PC-9 (cell line): ENCODE measurements at places on chromosomes 5 and 9. TPM values are rescaled to one million over a fixed set of nuclear protein-coding genes. Genes with fewer than 3 reads are reported as not detected.
A peak's percentile ranks its signal among the peaks of the same experiment; 100 is the strongest.

DNA sequence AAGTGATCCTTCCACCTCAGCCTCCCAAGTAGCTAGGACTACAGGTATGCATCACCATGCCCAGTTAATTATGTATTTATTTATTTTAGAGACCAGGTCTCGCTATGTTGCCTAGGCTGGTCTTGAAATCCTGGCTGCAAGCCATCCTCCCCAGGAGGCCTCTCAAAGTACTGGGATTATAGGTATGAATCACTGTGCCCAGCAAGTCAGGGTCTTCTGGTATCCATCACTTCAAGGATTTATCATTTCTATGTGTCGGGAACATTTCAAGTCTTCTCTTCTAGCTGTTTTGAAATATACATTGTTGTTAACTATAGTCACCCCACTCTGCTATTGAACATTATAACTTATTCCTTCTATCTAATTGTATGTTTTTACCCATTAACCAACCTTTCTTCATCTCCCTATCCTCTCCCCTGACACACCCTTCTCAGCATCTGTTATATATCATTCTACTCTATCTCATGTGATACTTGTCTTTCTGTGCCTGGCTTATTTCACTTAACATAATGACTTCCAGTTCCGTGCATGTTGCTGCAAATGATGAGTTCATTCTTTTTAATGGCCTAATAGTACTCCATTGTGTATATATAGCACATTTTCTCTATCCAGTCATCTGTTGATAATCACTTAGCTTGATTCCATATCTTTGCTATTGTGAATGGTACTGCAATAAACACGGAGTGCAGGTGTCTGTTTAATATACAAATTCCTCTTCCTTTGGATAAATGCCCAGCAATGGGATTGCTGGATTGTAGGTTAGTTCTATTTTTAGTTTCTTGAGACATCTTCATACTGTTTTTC is 26.4 kb downstream of the UTP15 start:
- H3K4me1 ChIP-seq = peaks cover 17% of the 10 kb centered on the region
- peak; percentile 73 for DNase-seq
- H3K4me3 ChIP-seq = no peak overlapping the region
- H3K27ac ChIP-seq = no peak overlapping the region
- no peaks in the 10 kb centered on the region for H3K27me3 ChIP-seq
- H3K36me3 ChIP-seq = no peaks in the 10 kb centered on the region

GRCh38 chr5:128487041-128487440 is 51.0 kb downstream of the FBN2 start:
- H3K27ac ChIP-seq = no peak overlapping the region
- H3K4me3 ChIP-seq = no peak overlapping the region
- DNase-seq = no peak

DNA sequence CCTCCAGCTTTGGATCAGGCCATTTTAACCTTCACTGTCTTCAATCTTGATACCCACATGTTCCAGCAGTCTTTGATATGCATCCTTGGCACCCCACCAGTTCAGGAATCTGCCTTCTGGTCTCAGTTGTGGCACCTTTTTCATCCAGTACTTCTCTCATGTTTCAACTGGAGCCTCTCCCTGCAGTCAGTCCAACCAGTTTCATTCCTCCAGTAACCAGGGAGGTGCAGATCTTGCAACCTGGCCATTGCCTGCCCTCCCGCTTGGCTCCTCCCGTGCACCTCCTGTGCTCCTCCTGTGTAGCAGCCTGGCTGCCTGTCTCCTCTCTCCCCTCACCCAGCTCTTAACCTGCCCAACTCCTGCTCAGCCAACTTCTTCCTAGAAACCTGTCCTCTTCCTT is 20.2 kb downstream of the FUBP3 start:
- no peak overlapping the region for H3K4me3 ChIP-seq
- no peak overlapping the region for H3K27ac ChIP-seq
- DNase-seq = no peak
- no peaks in the 10 kb centered on the region for H3K4me1 ChIP-seq

GRCh38 chr9:13857521-13857920 is 456.4 kb downstream of the NFIB start:
- no peaks in the 10 kb centered on the region for H3K4me1 ChIP-seq
- no peak for DNase-seq
- H3K4me3 ChIP-seq = no peak overlapping the region
- no peaks in the 10 kb centered on the region for H3K27me3 ChIP-seq

DNA sequence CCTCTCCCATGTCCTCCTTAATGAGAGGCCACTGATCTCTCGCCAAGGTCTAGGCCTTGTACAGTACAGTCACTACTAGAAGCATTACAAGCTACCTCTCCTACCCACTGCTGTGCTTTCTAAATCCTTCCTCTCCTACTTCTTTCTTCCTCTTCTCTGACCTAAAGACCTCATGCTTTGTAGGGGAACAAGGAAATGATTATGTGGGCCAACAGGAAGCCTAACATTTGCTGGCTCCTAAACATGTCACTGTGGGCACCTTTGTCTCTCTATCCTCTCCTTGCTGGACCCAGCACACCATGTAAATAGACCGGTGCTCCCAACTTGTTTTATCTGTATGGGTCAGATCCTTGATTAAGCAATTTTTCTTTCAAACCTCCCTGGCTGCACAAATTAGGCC is 16.7 kb downstream of the SLC28A3 start:
- DNase-seq = no peak
- H3K36me3 ChIP-seq = no peaks in the 10 kb centered on the region
- no peak overlapping the region for H3K27ac ChIP-seq
- no peaks in the 10 kb centered on the region for H3K27me3 ChIP-seq

DNA sequence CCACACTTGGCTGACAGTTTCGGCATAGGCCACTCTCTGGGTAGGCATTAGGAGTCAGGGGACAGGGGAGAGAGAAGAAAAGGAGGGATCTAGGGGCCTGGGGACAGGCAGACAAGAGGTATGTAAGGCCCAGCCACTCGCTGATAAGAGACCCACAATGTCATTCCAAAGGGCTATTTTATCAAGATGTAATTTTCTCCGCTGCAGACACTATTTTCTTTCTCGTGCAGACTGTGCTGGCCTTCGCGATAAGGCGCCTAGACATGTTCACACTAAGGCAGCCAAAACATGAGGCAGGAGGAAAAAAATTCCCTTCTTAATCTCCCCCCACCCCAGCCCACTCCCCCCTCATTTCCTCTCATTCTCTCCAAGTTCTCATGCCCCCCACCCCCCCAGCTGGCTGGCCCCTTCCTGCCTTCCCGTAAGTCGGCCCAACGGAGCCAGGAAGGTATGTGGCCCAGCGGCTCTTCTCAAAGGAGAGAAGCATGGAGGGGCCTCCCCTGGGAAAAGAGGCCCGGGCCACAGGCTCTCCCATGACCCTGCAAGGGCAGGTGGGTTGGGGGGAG is 44.9 kb upstream of the SYNPO start:
- H3K27me3 ChIP-seq = 0 out of 2 replicates have a peak, but pooled peaks cover 2% of the 10 kb centered on the region
- no peaks in the 10 kb centered on the region for H3K4me1 ChIP-seq
- H3K4me3 ChIP-seq = no peak overlapping the region
- no peak overlapping the region for H3K27ac ChIP-seq
- DNase-seq = no peak

DNA sequence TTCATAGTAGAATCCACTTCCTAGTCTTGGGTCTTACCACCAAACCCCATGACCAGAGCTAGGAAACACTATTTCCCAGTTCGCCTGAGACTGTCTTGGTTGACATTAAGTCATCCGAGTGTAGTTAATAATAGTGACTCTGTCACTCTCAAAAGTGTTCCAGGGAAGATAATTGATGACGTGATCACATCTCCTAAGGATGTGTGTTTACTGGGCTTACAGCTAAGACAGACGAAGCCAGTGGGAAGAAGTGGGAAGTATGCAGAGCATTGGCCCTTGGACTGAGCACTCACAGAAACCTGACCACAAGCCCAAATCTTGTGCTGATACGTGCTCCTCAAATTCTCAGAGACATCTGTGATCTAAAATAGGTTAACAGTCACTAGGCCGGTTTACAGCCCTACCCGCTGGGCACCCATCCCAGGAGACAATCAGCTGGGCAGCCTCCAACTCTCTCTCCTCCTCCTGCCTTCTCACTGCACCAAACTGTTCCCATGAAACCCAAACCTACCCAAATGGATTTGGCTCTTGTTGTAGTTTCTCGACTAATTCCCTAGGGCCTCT is 316.6 kb downstream of the TLE1 start:
- no peak for DNase-seq
- no peaks in the 10 kb centered on the region for H3K4me1 ChIP-seq
- no peak overlapping the region for H3K4me3 ChIP-seq
- no peaks in the 10 kb centered on the region for H3K36me3 ChIP-seq
- no peaks in the 10 kb centered on the region for H3K27me3 ChIP-seq
- no peak overlapping the region for H3K27ac ChIP-seq

Gene MZB1
- 0.50 and 0.52 TPM in 2 replicates for total RNA-seq

Gene SH3TC2
- 32.1 and 38.8 TPM in 2 replicates for total RNA-seq

- no peak overlapping the region for H3K4me3 ChIP-seq
- no peaks in the 10 kb centered on the region for H3K27me3 ChIP-seq
- no peak overlapping the region for H3K27ac ChIP-seq
- H3K36me3 ChIP-seq = no peaks in the 10 kb centered on the region
- peak; percentile 20 for DNase-seq
These were observed 72.6 kb downstream of the FGF1 start for GRCh38 chr5:142613271-142613671.

DNA sequence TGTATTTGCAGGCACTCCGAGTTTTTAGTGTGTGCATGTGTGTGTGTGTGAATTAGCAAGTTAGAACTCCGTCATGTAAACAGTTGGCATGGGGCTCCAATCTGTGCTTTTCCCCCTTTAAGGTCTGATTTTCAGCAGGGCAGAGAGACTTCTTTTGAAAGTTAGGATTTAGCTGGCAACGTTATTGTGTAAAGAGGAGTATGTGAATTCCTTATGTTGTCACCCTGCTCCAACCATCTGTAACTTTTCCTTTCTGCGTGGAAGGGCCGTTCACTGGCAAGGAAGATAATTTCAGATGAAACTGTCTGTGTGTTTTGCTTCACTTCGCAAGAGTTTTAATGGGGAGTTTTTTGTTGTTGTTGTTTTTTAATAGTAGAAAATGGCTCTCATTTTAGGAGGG is 332 bp downstream of the SGCD start:
- no peak overlapping the region for H3K27ac ChIP-seq
- peaks cover 34% of the 10 kb centered on the region for H3K27me3 ChIP-seq
- no peak overlapping the region for H3K4me3 ChIP-seq
- no peaks in the 10 kb centered on the region for H3K36me3 ChIP-seq

DNA sequence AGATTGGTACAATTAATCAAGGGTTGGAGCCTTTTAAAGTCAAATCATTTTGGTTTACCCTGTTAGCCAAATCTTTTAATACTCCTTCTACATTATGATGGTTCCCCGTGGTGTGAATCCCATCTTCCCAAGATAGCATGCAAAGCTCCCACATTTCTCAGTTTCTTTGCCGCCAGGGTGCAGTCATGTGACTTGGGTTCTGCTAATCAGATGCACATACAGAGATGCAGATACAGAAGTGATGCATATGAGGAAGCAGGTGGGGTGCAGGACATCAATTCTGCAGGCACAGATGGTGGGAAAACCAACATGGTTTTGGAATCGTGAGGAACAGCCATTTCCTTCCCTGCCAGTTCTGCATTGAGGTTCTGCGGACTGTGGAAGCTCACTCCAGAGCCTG is 8.4 kb upstream of the MAST4 start:
- H3K27ac ChIP-seq = no peak overlapping the region
- DNase-seq = no peak
- no peaks in the 10 kb centered on the region for H3K36me3 ChIP-seq
- no peak overlapping the region for H3K4me3 ChIP-seq

Gene PCDHGC5
- total RNA-seq = not detected in 2 replicates

- no peak overlapping the region for H3K4me3 ChIP-seq
- DNase-seq = no peak
- no peaks in the 10 kb centered on the region for H3K27me3 ChIP-seq
- peak overlapping the region; percentile 94 for H3K27ac ChIP-seq
These were observed 56.2 kb downstream of the ANGPTL2 start for GRCh38 chr9:127066060-127066850.

- no peaks in the 10 kb centered on the region for H3K27me3 ChIP-seq
- H3K4me1 ChIP-seq = no peaks in the 10 kb centered on the region
- no peak overlapping the region for H3K4me3 ChIP-seq
- DNase-seq = no peak
These were observed 68.2 kb downstream of the DENND1A start for GRCh38 chr9:123861756-123862120.

Gene TMEM8B
- 6.3 and 6.4 TPM in 2 replicates for total RNA-seq

GRCh38 chr5:124154714-124155113 is 591.7 kb downstream of the ZNF608 start:
- no peak overlapping the region for H3K27ac ChIP-seq
- no peak for DNase-seq
- H3K27me3 ChIP-seq = no peaks in the 10 kb centered on the region
- no peak overlapping the region for H3K4me3 ChIP-seq
- H3K4me1 ChIP-seq = no peaks in the 10 kb centered on the region

GRCh38 chr5:51958473-51958872 is 575.2 kb downstream of the ISL1 start:
- no peak overlapping the region for H3K27ac ChIP-seq
- no peaks in the 10 kb centered on the region for H3K4me1 ChIP-seq

GRCh38 chr9:35553670-35554543 is 51.2 kb upstream of the TESK1 start:
- no peak overlapping the region for H3K4me3 ChIP-seq
- DNase-seq = peak; percentile 44
- no peaks in the 10 kb centered on the region for H3K4me1 ChIP-seq
- H3K27me3 ChIP-seq = no peaks in the 10 kb centered on the region

DNA sequence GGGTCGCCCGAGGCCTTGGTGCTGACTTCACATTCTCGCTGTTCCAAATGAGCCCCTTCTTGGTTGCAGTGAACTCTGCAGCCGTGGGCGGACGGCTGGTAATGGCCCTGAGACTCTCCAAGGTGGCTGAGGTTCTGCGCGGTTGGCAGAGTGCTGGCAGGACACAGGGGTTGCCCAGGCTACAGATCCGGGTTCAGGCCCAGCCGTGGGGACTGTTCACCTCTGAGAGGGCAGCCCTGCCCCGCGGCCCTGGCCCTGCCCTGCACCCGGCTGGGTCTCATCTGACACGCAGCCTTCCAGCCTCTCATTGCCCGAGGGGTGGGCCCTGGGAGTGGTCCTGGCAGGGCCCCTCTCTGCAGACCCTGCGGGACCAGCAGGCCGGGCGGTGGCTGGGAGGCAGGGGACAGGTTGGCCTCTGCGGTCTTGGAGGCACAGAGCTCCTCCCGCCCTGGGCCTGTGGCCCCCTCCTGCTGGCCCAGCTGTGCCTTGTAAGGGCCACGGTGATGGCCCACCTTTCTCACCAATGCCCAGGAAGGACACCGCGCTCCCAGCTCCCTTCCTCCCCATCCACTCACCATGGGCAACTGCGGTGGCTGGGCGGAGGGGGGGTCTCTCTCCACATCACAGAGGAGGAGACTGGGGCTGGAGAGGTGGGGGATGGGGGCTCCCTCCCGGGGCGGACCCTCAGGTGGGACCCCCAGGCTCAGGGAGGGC is 51.6 kb downstream of the AHRR start:
- H3K27me3 ChIP-seq = no peaks in the 10 kb centered on the region
- DNase-seq = no peak
- no peaks in the 10 kb centered on the region for H3K4me1 ChIP-seq
- no peak overlapping the region for H3K27ac ChIP-seq
- H3K36me3 ChIP-seq = no peaks in the 10 kb centered on the region
- no peak overlapping the region for H3K4me3 ChIP-seq

Gene ACOT12
- not detected in 2 replicates for total RNA-seq
